ENCODE measurements at places on chromosomes 13 and 19. TPM values are rescaled to one million over a fixed set of nuclear protein-coding genes. Genes with fewer than 3 reads are reported as not detected.
A peak's percentile ranks its signal among the peaks of the same experiment; 100 is the strongest.

The PRTN3 gene
- polyA plus RNA-seq = 0.11 TPM

The UCHL3 gene
- 16.6 TPM for polyA plus RNA-seq

The CLEC4M gene
- polyA plus RNA-seq = not detected

The NXNL1 gene
- polyA plus RNA-seq = 0.69 TPM

The ZNF524 gene
- polyA plus RNA-seq = 30.6 TPM

The TPT1 gene
- 6,619 TPM for polyA plus RNA-seq

The KLK11 gene
- 0.42 TPM for polyA plus RNA-seq

The LYPD5 gene
- polyA plus RNA-seq = 0.34 TPM

DNA sequence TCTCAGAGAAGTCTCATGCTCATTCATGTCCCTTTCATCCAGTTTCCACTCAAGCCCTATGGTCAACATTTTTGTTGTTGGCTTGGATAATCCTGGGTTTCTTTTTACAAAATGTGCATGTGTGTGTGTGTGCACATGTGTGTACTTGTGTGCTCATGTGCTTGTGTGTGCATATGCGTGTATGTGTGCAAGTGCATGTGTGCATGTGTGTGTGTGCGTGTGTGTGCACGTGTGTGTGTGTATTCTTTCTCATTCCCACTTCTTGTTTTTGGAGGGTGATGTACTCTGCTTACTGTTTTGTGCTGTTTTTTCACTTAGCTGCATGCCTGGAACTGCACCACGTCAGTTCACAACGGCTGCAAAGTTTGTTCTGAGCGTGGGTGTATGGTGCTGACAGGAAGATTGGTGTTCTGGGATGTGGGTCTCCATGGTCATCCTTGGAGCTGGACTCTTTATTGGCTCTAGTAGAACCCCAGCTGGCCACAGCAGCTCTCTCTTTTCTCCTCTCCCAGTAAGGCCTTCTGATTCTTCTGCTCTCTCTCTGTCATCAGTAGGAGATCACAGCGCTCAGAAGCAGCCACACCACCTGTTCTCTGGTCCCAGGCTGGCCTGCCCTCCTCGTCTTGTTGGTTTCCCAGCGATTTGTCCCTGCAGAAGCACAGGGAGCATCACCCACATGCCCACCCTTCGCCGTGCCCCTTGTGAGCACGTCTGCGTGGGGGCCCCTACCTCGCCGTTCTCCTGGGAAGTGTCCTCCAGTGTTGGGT lies 60.8 kb downstream of the SOX1 start:
- DNase-seq = no peak

- DNase-seq = no peak
Observed at GRCh38 chr19:17330262-17331044, 4.2 kb downstream of the ANO8 start.

DNA sequence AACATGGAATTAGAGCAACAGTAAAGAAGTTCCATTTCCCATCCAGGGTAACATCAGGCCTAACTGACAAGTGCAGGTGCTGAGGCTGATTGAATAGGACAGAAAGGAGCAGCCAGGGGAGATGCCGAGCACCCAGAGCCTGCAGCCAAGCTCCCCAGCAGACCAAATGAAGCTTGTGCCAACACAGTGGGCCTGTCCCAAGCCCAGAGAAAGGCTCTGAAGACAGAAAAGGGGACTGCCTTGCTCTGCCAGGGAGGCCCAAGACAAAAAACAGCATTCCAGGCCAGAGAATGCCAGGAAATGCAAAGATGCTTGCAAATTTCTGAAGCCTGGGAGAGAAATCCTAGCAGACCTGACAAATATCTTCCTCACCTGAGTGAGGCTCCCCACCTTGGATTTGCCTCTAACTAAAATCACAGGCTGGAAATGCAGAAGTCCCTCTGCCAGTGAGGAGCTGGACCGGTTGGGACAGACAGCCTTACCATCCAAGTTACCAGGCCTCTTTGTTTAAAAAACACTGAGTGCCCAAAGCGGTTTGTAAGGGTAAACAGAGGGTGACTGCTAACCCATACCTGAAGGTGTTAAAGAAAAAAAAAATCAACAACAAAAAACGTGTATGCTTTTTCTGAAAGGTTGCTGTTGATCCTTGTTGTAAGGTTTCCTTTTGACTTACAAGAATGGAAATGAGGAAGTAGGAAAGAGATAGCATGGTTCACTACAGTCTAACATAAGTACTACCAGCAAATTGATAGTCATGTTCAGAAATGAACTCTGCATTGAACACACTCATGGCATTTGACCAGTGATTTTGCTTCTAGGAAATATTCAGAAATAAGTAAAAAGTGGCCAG lies 11.8 kb upstream of the HMGB1 start:
- DNase-seq = no peak

GRCh38 chr19:39843919-39844793 lies 2.0 kb downstream of the FBL start:
- DNase-seq = no peak

GRCh38 chr13:108807841-108808240 lies 178.4 kb downstream of the MYO16 start:
- DNase-seq = no peak

- no peak for DNase-seq
Observed at GRCh38 chr19:38135150-38135998, 88.6 kb downstream of the DPF1 start.

DNA sequence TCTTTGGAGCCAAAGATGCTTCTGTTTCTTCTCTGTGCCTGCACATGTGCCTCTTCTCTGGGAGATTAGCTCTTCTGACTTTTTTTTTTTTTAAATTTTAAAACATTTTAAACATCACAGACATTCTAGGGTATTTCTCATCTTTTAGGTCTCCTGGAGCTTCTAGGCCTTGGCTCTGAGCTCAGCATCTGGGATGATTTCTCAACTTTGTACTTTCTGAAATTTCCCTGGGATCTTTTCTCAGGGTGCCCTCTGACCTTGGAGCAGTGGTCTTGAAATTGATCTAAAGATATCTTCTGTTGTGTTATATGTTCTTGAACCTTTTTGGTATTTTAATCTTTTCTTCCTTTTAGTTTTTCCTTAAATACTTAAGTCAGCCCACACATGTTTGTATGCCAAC lies 6.2 kb downstream of the WASF3 start:
- DNase-seq = no peak

DNA sequence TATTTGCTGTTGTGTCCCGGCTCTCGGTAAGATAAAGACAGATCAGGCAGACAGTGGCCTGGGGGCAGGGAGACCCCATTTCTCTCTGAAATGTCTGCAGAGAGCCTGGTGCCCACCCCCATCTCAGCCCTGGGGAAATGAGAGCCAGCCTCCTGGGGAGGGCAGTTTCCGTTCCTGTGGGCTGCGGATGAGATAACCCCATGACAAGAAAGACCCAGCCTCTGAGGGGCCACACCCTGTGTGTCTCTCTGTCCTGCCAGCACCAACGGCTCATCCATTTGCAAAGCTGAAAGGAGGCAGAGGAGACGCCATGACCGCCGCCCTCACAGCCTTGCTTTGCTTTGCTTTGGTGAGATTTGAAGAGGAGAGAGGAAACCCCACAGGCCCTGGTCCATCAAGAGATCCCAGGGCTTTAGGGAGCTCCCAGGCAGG lies 28.1 kb upstream of the KIR3DL3 start:
- DNase-seq = no peak

DNA sequence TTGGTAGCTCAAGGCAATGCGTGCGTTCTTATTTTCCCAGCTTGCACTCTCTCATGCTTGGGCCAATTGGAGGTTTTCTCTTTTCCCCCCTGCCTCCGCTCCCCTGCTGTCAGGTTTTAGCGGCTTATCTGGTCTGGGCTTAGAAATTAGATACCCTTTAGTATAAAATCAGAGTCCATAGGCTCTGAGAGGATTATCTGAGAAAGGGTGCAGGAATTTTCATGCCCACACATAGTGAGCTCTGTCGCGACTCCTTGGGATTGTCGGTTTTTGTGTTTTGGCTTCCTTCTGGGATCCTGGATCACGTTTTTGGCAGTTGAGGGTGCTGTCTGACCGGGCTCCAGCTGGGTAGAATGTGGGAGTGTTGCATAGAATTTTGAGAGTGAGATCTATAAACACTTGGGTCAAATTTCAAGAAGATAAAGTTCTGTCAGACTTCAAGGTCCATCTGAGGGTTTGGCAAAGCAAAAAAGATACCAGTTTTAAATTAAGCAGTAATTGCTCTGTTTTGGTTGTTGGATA lies 12.4 kb downstream of the CHAF1A start:
- DNase-seq = peak; percentile 10

- DNase-seq = no peak
Observed at GRCh38 chr13:31814536-31814935, 75.2 kb downstream of the RXFP2 start.

- no peak for DNase-seq
Observed at GRCh38 chr13:73465617-73465971, 406.8 kb downstream of the KLF5 start.

DNA sequence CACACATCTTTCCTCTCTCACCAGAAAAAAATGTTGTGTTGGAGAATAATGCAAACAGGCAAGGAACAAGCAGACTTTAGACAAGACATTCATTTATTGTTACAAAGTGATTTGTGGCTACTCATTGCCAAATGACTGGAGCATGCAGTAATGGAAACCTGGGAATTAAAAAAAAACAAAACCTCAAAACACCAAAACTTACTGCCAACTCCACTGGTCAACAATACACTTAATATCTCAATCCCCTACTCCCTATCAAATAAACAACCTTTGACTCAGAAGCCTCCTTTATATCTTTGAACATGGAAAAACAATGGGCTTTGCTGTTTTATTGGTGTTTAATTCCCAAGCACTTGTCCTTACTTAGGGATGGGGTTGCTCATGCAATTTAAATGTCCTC lies 112.8 kb downstream of the POSTN start:
- no peak for DNase-seq

All from heart left ventricle (tissue), 16 donors.